ENCODE measurements at places on chromosomes 2 and 18.

GRCh38 chr2:5894355-5894754 is 202.2 kb downstream of the SOX11 start:
- DNase-seq = no peak

DNA sequence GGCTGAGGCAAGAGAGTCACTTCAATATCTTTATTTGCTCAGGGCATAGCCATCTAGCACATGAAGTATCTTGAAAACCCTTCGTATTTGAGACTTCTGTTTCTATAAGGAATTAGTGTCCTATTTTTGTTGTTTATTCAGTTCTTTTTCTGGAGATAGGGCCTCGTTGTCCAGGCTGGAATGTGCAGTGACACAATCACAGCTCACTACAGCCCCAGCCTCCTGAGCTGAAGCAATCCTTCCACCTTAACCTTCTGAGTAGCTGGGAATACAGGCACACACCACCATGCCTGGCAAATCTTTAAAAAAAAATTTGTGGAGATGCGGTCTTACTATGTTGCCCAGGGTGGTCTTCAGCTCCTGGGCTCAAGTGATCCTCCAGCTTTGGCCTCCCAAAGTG is 50.6 kb downstream of the PSMD14 start:
- no peak for DNase-seq

- DNase-seq = no peak
These were observed 12.3 kb upstream of the TFCP2L1 start for GRCh38 chr2:121297217-121297830.

DNA sequence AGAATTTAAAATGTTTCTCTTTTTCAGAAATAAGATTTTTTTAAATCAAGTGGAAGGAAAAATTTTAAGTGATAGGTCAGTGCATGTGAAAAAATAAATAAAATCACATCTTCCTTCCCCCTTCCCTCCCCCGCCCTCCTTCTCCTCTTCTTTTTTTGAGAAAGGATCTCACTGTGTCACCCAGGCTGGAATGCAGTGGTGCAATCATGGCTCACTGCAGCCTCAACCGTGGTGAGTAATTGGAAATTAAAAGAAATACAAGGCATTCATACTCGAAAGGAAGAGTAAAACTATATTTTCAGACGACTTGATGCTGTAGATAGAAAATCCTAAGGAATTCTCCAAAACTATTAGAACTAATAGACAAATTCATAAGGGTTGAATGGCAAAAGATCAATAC is 16.9 kb upstream of the CRACDL start:
- DNase-seq = no peak

GRCh38 chr2:240586919-240587800 is 626 bp downstream of the CAPN10 start:
- DNase-seq = peak; percentile 46

GRCh38 chr2:121200419-121201315 is 84.3 kb downstream of the TFCP2L1 start:
- DNase-seq = no peak

DNA sequence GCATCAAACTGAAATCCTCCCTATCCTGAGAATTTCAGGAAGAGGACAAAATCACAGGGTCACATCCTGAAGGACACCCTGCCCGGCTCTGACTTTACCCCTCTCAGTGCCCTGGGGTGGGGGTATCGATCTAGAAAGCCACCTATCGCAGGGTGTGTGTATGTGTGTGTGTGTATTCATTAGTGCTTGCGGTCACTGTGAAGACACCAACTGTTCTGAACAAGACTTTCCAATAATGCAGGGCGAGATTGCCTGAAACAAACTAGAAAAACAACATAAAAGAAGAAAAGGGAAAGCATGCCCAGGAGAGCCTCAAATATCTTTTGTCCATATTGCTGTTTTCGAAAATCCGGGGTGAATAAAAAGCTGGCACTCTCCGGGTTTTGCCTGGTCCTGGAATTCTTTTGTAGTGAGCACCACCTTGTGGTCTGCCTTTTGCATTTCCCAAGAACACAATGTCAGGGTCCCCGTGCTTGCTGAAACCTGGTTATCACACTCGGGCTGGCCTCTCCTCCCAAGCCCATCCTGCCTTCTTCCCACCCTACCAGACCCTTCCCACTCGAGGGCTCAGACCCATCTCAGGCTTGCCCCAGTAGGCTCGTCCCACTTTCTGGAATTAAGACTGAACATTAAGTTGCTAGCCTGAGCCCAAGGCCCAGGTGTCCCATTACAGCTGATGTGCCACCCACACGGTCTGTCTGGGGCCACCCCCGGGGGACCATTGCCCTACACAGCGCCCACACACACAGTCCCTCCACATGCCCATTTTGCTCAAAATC is 25.0 kb upstream of the COPS8 start:
- peak; percentile 25 for DNase-seq

DNA sequence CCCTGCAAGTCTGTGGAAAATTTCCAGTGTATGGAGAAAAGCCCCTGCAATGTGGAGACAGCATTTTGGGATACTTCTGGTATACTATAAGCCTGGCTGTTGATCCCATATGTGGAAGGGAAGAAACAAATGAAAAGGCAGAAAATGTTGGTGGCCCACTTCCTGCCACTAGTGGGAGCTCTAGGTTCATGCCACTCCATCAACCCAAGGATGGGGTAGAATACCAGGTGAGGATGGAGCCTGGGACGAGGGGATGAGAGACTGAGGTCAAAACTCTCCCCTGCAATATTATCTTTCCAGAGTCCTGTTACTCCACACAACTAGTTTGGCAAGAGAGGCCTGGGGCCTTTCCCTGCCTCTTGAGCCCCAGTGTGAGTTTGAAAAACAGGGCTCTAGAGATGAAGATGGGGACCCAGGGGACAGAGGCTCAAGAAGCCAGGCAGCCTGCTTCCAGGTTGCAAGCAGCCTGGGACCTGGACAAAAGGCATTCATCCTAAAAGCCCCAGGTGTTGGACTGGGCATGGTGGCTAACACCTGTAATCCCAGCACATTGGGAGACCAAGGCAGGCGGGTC is 31.9 kb downstream of the BMP10 start:
- DNase-seq = peak; percentile 44

DNA sequence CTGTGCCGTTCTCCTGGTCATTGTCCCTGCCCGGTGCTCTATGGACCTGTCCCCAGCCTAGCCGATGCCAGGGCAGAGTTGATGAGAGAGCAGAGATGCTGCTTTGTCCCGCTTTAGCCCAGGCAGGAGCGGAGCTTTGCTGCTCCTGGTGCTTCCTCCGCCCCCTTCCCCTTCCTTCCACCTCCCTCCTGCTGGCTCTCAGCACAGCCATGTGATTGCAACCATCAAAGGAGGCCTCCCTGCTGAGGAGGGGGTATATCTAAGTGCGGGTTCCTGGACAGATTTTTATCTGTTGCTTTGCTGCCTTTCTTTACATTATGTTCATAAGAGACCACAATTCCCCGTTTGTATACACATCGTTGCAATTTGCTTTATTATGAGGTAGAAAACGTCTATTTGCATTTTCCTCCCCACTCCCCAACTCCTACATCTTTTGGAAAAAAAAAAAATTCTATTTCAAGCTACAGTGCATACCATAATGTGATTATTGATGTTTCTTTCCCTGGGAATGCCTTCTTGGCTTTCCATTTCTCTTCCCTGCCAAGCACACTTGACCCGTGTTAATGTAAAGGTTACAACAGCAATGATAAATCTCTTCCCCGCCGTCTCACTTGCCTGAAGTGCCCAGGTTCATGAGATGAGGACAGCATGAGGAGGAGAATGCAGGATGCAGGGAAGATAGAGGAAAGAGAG is 25.4 kb downstream of the ALPK2 start:
- DNase-seq = no peak

GRCh38 chr2:235037604-235038166 is 85.9 kb downstream of the SH3BP4 start:
- DNase-seq = no peak

- no peak for DNase-seq
These were observed 99.0 kb upstream of the KLHL14 start for GRCh38 chr18:32871786-32872185.

DNA sequence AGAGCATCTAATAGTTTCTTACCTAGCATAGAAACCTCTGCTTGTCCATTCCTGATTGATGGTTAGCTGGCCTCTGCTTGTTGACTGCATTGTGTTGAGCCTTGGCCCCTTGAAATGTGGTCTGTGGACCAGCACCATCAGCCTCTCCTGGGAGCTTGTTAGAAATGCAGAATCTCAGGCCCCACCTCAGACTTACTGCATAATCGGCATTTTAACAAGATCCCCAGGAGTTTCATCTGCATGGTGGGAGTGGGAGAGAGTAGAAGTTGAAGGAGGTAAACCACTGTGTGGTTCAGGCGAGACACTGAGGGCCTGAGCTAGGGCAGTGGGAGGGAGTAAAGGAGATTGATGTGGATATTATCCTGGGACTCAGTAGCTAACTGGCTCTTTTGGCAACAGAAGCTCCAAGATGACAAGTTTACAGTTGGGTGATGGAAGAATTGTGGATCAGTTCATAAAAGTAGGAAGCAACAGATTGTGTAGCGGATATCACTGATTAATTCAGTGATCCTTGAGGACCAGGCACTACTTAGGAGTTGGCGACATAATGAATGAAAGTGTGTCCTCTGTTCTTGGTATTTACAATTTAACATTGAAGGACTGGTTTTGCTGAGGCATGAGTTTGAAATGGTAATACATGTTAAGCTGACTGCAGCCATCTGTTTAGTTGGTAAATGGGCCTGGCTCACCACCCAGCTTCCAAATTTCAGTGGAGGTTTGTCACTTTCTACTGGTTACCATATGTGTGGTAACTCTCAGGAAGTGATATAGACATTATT is 20.9 kb downstream of the PHLPP1 start:
- no peak for DNase-seq

DNA sequence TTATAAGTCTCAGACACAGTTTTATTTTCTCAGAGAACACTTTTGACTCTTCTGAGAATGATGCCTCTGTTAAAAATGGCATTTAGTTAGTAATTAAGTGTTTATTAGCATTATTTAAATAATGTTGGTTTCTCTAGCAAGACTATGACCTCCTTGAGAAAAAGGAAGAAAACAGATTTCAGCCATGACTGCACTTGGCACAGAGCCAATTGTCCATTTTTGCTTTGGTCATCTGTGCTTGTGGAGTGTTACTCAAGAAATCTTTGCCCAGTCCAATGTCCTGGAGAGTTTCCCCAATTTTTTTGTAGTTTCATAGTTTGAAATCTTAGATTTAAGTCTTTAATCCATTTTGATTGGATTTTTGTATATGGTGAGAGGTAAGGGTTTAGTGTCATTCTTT is 1229.4 kb upstream of the FAM98A start:
- no peak for DNase-seq

DNA sequence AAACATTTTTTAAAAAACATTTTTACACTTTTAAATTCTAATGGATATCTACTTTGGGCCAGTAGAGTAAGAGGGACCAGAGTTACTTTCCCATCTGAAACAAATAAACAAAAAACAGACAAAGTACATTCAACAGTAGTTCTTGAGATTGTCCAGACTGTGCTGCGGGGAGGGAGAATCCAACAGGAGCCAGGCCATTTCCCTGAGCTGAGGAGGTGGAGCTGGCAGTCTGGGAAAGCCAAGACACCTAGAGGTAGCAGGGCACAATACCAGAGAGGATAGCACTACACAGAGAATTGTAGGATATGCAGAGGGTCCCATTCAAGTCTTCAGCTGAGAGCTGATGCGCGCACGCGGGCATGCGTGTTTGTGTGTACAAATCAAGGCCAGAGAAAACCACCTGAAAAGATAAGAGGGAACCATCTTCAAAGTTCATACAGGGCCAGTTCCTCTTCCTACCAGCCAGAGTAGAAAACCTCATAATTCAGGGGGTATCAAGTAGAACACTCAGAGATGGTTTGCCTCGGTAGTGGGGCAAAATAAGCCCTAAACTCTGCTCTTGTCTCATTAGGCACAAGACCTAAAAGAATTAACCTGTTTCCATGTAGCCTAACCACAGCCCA is 44.0 kb downstream of the PTRHD1 start:
- no peak for DNase-seq

DNA sequence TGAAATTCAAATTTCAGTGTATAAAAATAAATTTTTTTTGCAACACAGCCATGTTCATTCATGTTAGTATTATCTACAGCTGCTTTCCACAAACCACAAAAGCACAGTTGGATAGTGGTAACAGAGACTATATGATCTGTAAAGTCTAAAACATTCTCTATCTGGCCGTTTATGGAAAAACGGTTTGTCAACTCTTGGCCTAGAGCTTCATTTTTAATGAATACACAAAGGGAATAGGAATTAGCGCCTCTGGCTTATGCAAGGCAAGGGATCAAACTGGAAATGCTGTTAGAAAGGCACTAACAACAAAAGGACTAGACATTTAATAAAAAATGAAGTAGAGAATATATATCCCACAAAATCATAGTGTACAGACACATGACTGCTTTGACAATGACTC is 211.9 kb downstream of the EXOC6B start:
- DNase-seq = no peak

DNA sequence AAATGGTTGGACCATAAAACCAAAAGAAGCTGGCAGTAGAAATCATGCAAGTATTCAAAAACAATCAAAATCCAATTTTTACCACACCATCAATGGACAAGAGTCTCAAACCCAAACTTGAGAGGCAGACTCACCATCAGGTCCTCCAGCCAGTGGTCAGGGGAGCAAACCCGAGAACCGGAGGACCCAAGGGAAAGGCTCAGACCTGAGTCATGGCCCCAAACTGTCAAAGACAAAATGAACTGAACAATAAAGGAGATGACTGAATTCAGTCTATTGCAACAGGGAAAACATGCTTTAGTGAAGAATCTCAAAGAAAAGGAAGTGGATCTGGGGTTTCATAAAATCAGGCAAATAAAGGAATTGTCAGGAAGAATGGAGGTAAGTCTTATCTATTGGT is 150.7 kb upstream of the MGAT5 start:
- DNase-seq = no peak

GRCh38 chr18:7038330-7038851 is 79.2 kb downstream of the LAMA1 start:
- no peak for DNase-seq
